Epithelial cell of prostate (primary cell): ENCODE measurements at places on chromosomes 3 and 15.
A peak's percentile ranks its signal among the peaks of the same experiment; 100 is the strongest.

GRCh38 chr3:65928110-65928509 is 110.6 kb downstream of the MAGI1 start:
- DNase-seq: no peak

GRCh38 chr3:101128001-101128400 is 134.8 kb upstream of the ABI3BP start:
- DNase-seq: no peak

DNA sequence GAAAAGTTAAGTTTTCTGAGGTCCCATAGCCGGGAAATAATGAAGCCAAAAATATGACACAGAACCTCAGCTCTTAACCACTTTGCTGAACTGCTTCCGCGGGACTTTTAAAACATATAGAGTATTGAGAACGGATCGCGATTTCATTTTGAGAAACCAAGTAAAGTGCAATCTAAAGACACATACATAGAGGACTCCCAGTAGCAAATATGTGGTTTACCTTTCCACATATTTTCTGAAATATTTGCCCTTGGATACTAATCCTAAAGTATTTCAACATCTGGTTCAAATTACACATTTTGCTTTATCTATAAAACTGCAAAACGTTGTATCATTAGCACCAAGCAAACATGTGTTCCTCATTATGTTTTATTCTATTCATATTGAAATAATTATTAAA is 776.5 kb downstream of the ROBO2 start:
- no peak for DNase-seq

DNA sequence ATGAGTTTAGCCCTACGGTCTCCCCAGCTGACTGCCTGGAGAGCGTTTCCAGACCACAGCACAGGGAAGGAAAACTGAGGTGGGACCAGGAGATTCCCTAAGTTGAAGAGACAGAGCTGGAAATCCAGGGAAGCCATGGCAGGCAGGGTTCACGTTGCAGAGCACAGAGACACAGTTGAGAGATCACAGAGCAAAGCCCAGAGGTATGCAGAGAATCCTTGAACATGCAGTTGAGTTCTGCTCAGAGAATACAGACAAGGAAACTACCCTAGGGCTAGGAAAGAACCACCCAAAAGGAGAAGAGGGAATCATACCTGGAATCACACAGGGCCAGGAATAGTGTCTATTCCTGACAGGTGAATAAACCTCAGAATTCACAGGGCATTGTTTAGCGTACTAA is 14.3 kb downstream of the SLC28A1 start:
- no peak for DNase-seq

GRCh38 chr3:148546959-148547358 is 150.7 kb upstream of the AGTR1 start:
- no peak for DNase-seq

DNA sequence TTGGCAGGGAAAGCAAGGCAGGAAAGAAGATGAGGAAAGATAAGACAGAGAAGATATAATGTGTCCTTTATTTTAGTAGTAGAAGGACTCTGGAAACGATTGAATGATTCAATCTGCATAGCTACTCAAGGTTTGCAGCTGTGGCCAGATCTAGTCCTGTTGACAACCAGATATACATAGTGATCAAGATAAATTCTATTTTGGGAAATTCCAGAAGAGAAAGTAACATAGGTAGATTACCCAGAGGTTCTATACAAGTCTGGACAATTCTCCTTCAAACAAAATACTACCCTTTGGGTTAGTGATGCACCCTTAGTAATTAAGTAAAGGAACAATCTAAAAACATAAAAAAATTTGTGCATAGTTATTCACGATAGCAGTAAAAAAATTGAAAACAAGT is 9.4 kb downstream of the TERC start:
- DNase-seq: no peak

GRCh38 chr15:70411143-70411863 is 313.6 kb upstream of the TLE3 start:
- DNase-seq: no peak

GRCh38 chr3:121663171-121663847 is 2.6 kb upstream of the HCLS1 start:
- no peak for DNase-seq

DNA sequence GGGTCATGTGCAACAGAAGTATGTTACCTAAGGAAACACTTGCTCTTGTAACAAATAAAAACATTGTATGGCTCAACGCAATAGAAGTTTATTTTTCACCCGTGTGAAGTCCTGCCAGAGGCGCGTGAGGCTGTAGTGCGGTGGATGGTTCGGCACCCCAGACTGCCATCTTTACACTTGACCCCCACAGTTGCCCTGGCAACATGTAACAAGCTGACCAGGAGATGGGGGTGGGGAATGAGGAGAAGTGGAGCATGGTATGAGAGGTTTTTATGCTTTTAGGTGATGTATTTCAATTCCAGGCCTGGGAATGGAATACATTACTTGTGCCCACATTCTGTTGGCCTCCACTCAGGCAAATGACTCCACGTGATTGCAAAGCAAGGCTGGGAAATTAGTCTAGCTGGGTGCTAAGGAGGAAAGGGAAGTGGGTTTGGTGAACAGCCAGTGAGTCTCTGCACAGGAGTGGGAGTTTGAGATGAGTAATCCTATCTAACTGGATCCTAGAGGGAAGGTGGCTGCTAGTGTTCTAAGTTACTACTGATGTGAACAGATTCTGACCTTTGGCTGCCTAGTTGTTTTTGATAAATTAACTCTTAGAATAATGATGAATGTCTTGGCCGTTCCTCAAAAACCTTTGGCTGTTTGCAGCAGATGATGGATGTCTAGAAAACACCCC is 33.8 kb upstream of the GREM1 start:
- peak; percentile 57 for DNase-seq

DNA sequence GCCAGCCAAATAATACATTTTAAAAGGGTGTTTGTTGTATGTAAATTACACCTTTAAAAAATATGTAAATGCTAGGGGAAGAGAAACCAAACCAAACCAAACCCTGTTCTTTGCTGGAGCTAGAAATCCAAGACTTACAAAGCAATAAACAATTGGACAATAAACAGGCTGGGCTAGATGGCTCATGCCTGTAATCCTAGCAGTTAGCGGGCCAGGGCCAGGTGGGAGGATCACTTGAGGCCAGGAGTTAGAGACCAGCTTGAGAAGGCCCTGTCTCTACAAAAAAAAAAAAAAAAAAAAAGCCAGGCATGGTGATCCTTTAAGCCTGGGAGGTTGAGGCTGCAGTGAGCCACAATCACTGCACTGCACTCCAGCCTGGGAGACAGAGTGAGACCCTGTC is 12.5 kb downstream of the STOML1 start:
- DNase-seq: no peak

DNA sequence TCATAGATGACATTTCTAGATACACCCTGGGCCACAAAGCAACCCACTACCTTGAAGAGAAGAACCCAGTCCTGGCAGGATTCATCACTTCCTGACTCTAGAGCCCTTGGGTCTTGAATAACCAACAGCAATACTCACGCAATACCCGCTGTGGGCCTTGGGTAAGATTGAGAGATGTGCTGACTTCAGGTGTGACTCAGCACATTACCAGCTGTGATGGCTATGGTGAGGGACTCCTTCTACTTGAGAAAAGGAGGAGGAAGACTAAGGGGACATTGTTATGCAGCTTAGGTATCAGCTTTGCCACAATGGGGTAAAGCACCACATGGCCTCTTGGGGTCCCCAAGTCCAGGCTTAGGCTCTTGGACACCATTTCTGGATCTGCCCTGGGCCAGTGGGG is 14.9 kb downstream of the C3orf33 start:
- no peak for DNase-seq

- DNase-seq: no peak
Observed at GRCh38 chr3:43707266-43707665, 16.5 kb downstream of the ABHD5 start.

DNA sequence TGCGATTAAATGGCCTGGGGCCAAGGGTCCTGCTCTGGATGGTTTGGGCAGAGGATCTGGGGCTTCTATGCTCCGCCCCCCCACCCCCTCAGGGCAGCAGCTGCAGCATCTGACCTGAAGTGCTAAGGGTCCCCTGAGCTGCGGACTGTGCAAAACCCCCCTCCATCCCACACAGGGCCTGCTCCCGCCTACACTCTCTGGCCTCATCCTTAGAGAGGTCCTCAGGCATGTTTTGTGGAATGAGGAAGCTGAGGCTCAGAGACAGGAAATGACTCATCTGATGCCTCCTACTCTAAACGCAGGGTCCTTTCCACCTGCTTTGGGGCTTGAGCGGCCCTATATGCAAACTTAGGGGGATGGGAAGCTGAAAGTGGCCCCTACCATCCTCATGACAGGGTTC is 59.5 kb upstream of the CTSH start:
- no peak for DNase-seq

- no peak for DNase-seq
Observed at GRCh38 chr15:82106679-82107078, 60.9 kb upstream of the MEX3B start.

DNA sequence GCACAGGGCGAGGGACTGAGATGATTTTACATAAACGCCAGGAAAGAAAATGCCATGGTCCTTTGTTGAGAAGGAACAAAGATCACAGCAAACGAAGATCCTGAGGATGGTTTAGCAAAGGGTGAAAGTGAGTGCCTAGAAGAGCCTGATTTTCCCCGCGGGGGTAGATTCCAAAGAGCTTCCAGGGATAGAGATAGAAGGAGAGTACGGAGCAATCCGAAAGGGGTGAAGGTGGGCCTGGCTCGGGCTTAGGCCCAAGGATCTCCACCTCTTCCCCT is 977 bp downstream of the CDC25A start:
- DNase-seq: no peak

DNA sequence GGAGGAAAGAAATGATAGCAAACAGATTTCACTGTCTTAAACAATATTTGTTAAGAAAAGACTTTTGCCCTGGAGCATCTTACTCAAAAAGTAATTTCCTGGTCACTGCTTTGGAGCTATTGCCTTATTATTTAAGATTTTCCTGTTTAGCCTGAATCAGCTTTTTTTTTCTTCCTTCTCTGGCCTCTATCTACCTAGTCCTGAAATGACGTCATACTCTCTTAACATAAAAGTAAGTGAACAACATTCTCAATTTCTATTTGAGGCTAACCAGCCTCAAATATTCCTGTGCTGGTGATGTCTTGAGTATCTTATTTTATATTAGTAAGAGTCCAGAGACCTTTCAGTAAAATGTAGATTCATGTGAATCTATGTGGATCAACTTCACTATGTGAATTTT is 221.9 kb upstream of the ALCAM start:
- no peak for DNase-seq

DNA sequence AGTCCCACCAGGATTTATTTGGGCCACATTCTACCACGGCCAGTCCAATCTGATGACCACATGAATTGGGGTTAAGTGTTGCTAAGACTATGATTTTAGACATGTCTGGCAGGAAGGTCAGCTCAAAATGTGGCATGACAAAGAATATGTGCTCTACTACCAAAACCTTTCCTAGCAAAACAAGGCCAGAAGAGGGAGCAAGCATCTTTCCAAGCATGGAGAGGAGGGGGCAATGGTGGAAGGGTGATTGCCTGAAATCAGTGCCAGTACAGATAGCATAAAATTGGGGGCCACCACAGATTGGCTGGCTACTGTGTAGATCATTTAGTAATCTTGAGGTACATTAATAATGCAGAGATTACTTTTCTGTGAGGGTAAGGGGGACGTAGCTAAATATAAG is 43.2 kb downstream of the TMEM39A start:
- no peak for DNase-seq
